ENCODE measurements at places on chromosomes 16 and 17.

DNA sequence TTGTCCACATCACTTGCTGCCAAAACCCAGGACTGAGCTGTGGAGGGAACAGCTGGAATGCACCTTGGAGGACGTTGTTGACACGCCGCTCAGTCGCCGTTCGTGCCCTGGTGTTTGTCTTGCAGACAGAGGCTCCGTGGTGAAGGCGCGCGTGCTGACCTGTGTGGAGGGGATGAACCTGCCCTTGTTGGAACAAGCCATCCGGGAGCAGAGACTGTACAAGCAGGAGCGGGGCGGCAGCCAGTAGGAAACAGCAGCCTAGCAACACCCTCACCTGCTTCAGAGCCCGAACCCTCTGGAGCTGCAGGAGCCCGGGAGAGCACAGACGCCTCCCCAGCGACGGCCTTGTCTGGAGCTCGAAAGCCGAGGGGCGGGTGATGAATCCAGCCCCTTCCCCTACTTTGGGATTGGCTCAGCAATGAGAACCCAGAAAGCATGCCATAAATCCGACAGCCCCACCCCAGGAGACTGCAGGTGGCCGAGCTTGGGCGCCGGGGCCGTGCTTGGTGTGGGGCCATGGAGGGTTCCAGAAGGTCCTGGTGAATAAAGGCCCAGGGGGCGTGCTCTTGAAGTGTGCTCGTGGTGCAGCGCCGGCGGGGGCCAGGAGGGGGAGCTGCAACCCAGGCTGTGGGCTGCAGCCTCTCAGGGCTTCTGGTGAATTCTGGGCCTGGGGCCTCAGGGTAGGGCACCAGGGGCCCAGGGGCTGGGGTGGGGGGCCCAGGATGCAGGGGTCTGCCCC is 470 bp upstream of the CDK3 start:
- no peak for DNase-seq

- no peak for DNase-seq
Observed at GRCh38 chr16:561957-562938, 2.1 kb downstream of the PRR35 start.

- no peak for DNase-seq
Observed at GRCh38 chr16:1426734-1427471, 4.0 kb upstream of the PERCC1 start.

- no peak for DNase-seq
Observed at GRCh38 chr16:5895137-5895536, 797.5 kb upstream of the EEF2KMT start.

- DNase-seq: no peak
Observed at GRCh38 chr17:9279893-9280292, 258.6 kb downstream of the NTN1 start.

DNA sequence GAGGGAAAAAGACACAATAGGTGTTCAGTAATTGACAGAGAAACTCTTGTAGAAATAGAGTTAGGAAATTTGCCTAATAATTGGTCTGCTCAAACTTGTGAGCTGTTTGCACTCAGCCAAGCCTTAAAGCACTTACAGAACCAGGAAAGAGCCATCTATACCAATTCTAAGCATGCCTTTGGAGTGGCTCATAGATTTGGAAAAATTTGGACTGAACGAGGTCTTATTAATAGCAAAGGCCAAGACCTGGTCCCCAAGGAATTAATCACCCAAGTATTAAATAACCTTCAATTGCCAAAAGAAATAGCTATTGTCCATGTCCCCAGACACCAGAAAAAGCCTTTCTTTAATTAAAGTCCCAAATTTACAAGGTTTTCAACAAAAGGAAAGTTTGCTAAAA is 90.3 kb downstream of the EMP2 start:
- DNase-seq: peak; percentile 9

- DNase-seq: no peak
Observed at GRCh38 chr17:50317121-50317520, 28.8 kb upstream of the XYLT2 start.

DNA sequence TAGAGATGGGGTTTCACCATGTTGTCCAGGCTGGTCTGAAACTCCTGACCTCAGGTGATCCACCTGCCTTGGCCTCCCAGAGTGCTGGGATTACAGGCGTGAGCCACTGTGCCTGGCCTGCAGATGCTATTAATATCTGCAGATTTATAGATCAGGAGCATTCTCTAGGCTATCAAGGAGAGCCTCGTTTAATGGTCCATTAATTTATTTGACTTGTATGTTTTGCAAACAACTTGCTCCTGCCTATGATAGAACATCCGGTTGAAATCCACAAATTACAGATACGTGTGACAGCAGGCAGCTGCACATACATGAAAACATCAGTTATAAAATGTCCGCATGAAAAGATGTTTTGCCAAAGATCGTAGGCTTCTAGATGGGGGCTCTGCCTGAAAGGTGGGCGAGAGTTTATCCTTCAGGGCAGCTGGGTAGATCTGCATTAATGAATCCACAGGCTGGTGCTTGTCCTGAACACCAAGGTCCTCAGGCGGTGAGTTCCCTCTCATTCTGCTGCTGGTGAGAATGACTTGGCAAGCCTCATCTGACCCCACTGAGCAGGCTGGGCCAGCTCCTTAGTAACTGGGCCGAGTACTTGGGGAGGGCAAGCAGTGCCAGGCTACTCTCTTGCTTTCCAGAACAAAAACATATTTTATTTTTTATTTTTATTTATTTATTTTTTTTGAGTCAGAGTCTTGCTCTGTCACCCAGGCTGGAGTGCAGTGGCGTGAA is 37.1 kb upstream of the MGAT5B start:
- DNase-seq: no peak

GRCh38 chr17:59406808-59407381 is 75.4 kb downstream of the YPEL2 start:
- peak; percentile 45 for DNase-seq

GRCh38 chr16:15489016-15489415 is 54.6 kb downstream of the BMERB1 start:
- no peak for DNase-seq

GRCh38 chr16:56649820-56650219 is 1.9 kb upstream of the MT1B start:
- DNase-seq: no peak

- DNase-seq: no peak
Observed at GRCh38 chr17:42817866-42818265, 6.2 kb downstream of the BECN1 start.

- DNase-seq: no peak
Observed at GRCh38 chr16:69712277-69712676, 14.1 kb downstream of the NQO1 start.

GRCh38 chr17:7325031-7325528 is 4.1 kb downstream of the NEURL4 start:
- no peak for DNase-seq

DNA sequence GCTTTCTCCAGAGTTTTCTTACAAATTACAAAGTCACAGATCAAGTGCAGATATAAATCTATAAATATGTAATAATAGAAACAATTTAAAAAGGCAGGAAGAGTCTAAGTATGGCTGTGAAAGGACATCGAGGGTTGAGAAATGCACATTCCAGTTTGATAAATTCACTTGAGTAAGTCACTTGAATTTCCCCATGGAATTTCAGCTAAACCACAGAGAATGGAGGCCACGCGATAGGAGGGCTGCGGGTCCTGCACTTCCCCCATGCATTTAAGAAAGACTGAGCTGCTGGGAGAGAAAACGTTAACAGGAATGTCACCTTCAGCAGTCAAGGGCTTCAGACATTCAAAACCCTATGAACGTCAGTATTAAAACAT is 6.1 kb upstream of the MXRA7 start:
- peak; percentile 76 for DNase-seq

DNA sequence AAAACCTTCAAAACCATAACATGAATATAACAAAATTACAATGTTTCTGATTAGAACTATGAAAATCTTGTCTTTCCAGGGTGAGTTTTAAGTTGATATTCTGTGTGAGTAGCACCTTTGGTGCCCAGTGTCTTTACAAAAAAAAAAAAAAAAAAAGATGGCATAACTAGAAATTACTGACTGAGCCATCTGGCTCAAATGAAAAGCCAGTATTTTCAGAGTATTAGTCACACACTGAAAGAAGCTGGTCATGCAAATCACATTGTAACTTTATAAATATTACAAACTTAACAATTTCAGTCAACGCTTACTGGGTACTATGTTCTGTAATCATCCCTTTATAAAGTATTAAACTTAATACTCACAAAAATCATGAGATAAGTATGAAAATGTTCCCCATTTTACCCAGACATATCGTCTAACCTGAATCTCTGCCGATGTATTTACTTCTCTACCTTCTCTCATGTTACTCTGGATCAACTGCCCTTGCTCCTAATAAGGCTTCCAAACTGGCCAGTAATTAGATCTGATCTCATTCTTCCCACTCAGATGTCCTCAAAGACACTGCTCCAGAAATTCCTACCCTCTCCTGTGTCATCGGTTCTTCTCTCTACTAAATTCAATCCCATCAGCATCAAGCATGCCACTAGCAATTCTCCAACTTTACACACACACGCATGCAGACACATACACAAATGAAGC is 25.4 kb downstream of the UBE2G1 start:
- DNase-seq: no peak

GRCh38 chr16:4966736-4967453 is 8.8 kb downstream of the SEC14L5 start:
- DNase-seq: no peak

- DNase-seq: peak; percentile 53
Observed at GRCh38 chr17:6753006-6753445, 2.8 kb upstream of the XAF1 start.

GRCh38 chr16:77467821-77468335 is 33.0 kb upstream of the ADAMTS18 start:
- DNase-seq: no peak

DNA sequence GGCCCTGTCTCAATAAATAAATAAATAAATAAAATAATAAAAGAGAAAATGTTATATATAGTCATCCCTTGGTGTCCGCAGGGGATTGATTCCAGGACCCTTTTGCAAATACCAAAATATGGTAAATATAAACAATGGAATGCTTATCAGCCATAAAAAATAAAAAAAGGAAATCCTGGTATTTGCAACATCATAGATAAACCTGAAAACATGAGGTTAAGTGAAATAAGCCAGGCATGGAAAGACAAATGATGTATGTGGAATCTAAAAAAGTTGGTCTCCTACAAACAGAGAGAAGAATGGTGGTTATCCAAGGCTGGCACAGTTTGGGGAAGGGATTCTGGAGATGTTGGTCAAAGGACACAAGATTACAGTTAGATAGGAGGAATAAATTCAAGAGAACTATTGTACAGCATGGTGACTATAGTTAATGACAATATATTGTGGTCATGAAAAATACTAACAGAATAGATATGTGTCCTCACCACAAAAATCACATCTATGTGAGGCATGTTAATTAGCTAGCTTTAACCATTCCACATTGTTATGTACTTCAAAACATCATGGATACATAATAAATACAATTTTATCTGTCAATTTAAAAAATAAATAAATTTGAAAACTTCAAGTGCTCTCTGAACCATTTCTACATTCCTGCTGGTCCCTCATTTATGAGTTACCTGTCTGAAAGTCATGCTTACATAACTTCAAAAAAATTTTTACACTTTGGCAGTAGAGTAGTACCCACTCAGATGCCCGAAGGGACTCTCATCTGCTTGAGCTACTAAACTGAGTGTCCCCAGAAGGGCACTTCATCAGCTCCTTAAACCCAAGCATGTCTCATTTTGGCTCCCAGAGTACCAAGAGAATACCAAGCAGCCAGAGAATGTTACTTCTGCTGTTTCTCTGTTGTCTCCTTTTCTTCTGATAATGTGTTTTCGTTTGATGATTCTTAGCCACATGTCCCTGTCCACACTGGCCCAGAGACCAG is 26.6 kb downstream of the N4BP1 start:
- no peak for DNase-seq

GRCh38 chr17:73168667-73169066 is 3.9 kb downstream of the SSTR2 start:
- no peak for DNase-seq

DNA sequence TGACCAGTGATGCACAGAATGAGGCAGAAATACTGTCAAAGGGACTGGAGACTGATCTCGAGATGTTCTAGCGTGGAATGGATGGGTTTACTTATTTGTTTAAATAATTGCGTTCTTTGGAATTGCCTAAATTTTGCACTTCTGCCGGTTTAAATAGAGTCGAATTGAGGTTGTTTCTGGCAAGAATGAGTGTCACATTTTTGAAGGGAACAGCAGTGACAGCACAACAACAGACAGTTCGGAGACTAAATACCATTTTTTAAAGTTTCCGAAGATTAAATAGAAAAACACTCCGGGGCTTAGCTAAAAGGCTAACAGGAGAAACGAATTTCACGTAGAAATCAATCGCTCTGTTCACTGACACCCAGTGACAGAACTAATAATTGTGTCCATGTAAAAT is 969.2 kb upstream of the RBFOX1 start:
- DNase-seq: no peak

- DNase-seq: no peak
Observed at GRCh38 chr17:73610331-73610911, 33.8 kb downstream of the SDK2 start.

DNA sequence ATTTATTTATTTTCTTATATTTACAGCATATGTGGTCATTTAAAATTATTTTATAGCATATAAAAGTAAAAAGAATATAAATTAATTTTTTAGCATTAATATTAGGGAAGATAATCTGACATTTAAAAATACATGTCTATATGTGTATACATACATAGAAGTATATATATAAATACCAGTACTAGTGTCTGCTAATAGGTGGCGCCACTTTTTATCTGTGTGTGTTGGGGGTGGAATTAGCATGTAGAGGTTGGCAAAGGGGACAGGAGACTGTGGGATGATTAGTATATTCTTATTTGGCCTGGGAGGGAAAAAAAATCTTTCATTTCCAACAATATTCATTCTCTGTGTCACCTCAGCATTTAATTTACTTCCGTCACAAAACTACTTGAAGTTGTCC is 359.1 kb downstream of the WWOX start:
- no peak for DNase-seq

GRCh38 chr16:24504472-24505345 is 34.7 kb upstream of the RBBP6 start:
- DNase-seq: peak; percentile 52

- no peak for DNase-seq
Observed at GRCh38 chr17:6046931-6047330, 23.2 kb upstream of the WSCD1 start.

- no peak for DNase-seq
Observed at GRCh38 chr16:72997141-72997542, 50.8 kb downstream of the ZFHX3 start.

GRCh38 chr16:85370881-85371651 is 242.1 kb upstream of the GSE1 start:
- DNase-seq: peak; percentile 43

DNA sequence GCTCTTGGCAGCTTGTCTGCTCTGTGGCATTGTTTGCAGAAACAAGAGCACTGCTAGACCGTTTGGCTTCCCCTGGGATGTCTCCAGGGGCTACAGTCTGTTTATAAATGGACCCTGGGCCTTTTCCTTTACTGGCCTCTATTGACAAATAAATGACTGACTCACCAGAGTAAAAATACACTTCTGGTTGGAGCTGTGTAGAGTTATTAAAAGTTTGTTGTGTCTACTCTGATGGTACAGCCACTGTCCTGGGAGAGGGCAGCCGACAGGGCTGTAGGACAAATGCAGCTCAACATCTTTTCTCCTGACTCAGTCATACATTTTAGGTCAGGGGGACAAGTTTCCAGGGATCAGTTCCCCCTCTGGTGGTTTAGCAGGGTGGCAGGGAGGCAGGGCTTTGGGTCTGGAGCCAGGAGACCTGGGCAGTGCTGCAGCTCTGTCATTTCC is 30.0 kb downstream of the FOXL1 start:
- no peak for DNase-seq

- DNase-seq: no peak
Observed at GRCh38 chr16:28548306-28548802, 5.4 kb upstream of the SGF29 start.

GRCh38 chr16:22694887-22695382 is 119.0 kb upstream of the HS3ST2 start:
- peak; percentile 92 for DNase-seq

- no peak for DNase-seq
Observed at GRCh38 chr17:6097005-6097279, 26.8 kb downstream of the WSCD1 start.
